HAP-1 (cell line): ENCODE measurements at places on chromosomes 7 and 10.

DNA sequence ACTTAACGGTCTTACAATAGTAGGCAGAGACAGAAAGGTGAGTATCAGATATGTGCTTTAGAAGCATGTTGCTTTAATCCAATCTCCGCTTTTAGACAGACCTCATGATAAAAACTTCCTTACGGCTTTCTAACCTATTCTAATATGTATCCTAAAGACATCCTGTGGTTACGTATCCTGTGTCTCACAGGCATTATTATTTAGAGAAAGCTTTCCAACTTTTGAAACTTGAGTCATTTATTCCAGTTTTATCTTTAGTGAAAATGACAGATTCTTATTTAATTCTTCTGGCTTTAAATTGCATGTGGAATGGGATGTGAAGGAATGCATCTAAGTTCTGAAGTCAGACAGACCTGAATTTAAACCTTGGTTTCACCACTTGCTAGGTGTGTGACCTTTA is 118.9 kb downstream of the OTUD1 start:
- DNase-seq, result no peak

- no peak for DNase-seq
Observed at GRCh38 chr10:17003651-17004286, 125.8 kb downstream of the CUBN start.

DNA sequence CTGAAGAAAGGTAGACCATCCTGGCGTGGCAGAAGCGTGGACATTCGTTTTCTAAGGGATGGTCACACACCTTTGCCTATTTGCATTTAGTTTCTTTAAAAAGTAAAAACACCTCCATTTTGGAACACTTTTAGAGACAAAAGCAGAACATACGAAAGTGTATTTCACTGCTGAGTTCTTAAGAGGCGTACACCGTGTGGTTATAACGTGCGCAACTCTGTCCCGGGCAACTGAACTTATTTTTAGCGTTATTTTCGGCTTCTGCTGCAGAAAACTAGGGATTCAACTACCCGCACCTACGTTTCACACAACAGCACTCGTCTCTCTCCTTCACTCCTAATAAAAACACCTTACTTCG is 557 bp upstream of the LSM8 start:
- DNase-seq, result no peak

DNA sequence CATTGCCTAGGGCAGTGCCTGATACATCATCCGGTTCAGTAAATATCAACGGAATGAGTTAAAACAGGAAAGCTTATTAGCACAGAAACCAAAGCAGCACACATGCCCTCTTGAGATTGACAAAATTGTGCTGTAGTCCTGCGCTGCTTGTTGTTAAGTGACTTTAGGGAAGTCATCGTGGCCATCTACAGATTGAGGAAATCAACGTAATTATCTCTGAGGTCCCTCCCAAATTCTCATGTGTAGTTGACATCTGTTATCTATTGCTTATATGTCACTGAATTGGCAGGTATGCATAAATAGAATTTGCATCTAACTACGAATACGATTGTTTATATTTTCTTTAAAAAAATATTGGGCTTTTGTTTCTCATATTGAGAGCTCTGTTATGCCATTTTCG is 3.5 kb upstream of the GNB2 start:
- no peak for DNase-seq

GRCh38 chr7:82674268-82674667 is 230.7 kb upstream of the CACNA2D1 start:
- DNase-seq, result no peak

DNA sequence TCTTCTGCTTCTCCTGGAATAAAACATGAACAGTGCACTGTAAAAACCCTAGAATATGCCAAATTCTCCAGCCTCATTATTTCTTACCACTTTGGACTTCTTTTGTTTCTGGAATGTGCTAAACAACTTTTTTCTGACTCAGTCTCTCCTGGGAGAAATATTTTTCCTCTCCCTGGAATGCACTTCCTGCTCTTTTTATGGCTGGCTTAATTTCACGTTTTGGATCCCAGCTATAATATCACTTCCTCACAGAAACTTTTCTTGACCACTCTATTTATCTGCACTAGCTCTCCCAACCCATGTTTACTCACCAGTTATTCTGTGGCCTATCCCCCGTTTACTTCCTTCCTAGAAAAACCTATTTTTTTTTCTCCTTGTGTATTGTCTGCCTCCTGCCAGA is 26.7 kb downstream of the ABCB5 start:
- no peak for DNase-seq

DNA sequence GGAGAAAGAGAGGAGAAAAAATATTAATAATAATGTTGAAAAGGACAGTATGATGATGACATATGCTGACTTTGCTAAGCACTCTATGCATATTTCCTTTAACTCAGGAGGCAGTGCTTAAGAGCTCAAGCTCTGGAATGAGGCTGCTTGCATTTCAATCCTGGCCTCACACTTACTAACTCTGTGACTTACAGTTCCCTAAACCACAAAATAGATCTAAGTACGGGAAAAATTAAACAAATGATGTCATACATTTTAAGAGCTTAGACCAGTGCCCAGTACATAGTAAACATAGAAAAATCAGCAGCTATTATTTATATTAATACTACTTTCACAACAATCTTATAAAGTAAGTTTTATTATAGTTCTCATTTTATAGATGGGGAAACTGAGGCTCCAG is 61.3 kb downstream of the GFRA1 start:
- DNase-seq, result no peak

- no peak for DNase-seq
Observed at GRCh38 chr7:92563345-92563744, 26.8 kb downstream of the FAM133B start.

DNA sequence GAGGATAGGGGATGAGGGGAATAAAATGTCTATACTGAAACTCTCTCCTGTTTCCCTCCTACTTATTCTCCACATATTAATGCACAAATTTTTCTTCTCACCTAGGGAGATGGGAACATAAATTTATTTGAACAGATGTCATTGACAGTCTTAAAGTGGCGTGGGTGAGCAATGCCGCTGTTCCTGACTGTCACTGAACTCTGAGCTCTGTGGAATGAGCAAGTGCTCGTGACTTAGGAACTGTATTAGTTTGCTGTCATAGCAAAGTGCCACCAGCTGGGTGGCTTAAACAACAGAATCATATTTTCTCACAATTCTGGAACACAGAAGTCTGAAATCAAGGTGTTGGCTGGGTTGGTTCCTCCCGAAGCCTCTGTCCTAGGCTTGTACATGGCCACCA is 29.1 kb downstream of the INPP5F start:
- DNase-seq, result no peak

DNA sequence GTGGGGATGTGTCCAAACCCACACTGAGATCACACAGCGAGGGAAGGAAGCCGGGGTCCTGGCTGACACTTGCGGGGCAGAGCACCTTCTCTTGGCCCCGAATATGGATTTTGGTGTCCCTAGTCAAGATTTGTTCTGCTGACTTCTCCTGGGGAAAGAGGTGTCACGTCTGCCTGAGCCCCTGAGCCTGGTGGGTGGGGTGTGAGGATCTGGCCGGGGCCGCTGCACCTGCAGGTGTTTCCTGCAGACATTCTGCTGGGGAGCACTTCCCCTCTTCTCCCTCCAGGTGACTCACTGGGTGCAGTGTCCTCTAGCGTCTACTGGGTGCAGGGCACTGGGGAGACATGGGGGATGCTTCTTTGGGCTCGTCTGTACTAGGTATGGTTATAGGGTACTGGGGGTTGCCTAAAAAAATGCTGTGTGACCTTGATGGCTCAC is 99.2 kb downstream of the GRK5 start:
- no peak for DNase-seq

DNA sequence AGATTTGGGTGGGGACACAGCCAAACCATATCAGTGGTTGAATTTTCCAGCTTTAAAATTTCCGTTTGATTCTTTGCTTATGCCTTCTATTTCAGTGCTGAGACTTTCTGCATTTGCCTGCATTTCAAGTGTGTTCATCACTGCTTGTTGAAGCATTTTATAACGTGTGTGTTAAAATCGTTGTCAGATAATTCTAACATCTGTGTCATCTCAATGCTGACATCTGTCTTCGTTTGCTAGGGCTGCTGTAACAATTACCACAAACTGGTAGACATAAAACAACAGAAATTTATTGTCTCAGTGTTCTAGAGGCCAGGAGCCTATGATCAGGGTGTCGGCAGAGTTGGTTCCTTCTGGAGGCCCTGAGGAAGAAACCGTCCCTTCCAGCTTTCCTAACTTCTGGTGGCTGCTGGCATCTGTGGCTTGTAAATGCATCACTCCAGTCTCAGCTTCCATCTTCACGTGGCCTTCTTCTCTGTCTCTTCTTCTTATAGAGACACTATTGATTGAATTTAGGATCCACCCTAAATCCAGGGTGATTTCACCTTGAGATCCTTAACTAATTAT is 71.1 kb upstream of the SDK1 start:
- no peak for DNase-seq

DNA sequence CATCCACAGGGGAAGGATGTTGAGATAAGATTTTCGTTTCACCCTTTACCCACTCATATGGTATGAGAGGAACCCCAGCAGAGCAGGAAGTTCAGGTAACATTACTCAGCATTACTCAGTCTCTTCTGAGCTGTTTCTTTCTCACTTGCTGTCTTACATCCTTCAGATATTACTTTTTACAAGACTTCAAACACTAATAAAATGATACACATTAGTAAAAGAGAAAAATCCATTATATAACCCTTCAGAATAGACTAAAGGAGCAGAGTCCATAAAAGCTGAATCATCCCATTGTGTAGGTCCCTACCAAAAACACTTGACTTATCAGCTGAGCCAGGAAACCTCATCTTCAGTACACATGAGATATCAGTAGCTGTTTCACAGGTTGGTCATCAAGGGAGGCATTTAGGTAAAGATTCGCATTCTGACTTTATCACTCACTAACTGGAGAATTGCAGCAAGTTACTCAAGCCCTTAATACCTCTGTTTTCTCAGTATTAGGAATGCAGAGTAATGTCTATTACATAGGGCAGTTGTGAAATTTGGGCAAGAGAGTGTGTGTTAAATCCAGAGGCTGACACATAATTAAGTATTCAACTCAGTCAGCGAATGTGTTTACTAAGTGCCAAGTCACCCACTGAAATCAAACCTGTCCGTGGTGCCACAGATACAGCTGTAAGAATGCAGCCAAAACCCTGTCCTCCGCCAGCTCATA is 44.7 kb downstream of the KLF6 start:
- DNase-seq, result no peak

- no peak for DNase-seq
Observed at GRCh38 chr7:20794676-20795075, 8.0 kb upstream of the SP8 start.

GRCh38 chr10:91745090-91745831 is 53.0 kb upstream of the TNKS2 start:
- DNase-seq, result no peak

DNA sequence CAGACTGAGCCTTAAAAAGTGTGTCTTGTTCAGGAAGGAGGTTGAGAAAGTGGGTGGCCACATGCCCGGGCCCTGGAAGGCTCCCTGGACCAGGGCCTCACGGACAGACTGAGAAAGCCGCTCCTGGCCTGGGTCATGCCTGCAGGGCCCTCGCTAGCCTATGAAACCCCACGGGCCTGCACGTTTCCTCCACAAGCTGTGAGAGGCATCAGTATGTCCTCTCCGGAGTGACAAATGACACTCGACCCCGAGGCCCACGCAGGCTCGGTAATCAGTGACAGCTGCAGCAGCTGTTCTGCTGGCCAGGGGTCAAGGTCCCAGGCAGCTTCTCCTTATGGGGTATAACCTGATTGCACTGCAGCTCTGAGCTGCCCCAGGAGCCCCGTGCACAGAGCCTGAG is 47.6 kb downstream of the ASB13 start:
- no peak for DNase-seq

DNA sequence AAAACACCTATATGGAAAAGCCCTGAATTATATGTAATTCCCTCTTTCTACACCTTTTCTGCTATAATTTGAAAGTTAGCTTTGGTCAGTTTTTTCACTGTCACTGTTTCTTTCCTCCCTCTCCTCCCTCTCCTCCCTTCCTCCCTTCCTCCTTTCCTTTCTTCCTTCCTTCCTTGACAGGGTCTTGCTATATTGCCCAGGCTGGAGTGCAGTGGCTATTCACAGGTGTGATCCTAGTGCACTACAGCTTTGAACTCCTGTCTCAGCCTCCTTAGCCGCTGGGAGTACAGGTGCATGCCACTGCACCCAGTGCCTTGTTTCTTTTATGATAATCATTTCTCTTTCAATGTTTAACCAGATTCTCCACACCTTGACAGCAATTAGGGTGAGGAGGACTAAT is 22.1 kb upstream of the UMAD1 start:
- no peak for DNase-seq
